Stimulated activated CD4-positive, alpha-beta T cell treated with anti-CD3 and anti-CD28 coated beads, TNF-alpha, amount 100 ng/mL, for 4 hours (primary cell): ENCODE measurements at places on chromosomes 1 and 21.

- DNase-seq: no peak
Measured at GRCh38 chr21:34526241-34526617, 14.2 kb upstream of the KCNE1 start.

DNA sequence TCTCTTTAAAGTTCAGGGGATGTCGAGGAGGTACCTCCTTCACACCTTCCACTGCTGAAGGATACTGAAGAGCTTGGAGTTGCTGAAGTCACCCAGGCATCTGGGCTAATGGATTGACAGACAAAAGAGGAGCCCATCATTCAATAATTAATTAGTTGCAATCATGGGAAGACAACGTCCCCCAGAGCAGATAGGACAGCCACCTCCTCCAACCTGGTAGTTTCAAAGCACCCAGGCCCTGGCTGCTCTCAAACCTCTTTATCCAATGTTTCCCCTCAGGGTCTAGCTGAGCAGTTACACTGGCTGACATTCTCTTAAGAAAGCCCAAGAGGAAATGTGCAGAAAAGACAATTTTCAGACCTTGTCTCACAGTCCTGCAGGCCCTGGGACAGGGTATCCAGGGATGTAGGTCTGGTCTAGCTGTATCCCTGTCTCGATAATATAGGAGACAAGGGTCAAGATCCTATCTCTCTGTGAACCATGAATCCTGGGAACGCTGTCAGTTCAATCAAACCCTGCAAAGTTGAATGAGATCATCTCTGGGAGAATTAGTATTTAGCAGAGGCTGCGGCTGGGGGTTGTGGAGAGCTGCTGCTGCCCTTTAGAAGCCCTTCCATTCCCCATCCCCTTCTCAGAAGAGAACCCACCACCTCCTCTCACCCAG, 1.1 kb downstream of the TSPAN2 start:
- no peak for DNase-seq

- no peak for DNase-seq
Measured at GRCh38 chr1:46812065-46812963, 13.5 kb downstream of the CYP4B1 start.

DNA sequence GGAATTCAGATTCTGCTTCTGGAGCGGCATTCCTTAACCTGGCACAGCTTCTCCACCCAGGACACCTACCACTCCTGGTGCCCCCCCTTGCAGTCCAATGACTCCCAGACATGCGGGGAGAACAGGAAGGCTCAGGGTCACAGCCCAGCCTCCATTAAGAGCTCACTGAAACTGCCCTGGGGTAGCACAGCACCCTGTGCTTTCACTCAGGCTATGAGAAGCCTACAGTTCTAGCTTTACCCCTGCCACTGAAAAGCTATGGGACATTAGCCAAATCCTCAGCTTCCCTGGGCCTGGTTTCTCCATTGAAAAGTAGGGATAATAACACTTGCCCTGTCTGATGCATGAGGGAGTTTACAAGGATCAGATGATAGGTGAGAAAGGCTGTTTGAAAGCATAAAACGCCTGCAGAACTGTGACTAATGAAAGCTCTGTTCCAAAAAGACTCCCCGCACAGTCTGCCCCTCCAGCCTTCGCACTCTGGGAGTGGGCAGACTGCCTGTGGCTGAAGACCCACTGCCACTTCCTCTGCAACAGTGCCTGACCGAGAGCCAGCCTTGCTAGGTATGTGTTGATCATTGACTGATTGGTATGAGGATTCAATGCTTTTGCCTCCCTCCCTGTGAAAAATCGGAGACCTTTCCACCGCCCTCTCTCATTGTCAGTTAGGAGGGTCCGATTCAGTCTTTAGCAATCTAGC, 2.7 kb upstream of the CLDN19 start:
- DNase-seq: no peak

DNA sequence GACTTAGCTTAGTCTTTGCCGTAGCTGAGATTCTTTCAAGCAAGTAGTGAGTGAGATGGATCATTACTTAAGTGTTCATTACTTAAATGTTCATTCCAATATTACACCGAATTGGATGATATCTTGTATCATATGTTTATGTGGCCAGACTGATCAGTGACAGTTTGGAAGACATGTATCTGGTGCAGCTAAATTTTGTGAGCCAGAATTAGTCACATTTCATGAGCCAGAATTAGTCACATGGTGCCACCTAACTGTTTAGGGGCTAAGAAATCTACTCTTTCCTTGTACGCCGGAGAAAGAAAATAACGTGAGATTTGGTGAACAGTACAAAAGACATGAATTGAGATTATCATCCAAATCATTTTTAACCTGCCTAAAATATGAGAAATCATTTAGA, 355.6 kb downstream of the USP25 start:
- no peak for DNase-seq

GRCh38 chr1:8063298-8064036, 37.4 kb upstream of the ERRFI1 start:
- no peak for DNase-seq

GRCh38 chr1:69787151-69787550, 219.4 kb downstream of the LRRC7 start:
- no peak for DNase-seq

DNA sequence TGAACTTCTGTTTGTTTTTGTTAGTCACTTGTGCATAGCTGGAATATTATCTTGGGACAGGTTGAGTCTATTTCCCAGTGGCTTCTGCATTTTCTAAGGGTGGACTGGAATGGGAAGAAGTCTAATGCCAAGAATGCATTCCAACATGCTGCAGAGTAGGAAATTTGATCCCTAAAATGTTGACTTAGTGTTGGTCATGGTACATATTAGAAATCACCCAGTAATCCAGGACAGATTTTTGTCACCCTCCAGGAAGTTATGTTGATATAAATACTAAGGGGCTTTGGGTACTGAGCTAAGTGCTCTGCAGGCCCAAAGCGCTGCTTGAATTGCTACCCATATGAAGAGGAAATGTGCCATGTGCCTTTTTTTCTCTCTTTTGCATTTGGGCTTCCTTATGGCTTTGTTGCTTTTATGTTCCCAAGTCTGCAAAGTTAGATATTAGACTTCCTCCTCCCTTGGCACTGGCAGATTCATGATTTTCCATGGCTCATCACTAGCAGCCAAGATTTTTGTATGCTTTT, 10.0 kb downstream of the ARID1A start:
- no peak for DNase-seq

- DNase-seq: no peak
Measured at GRCh38 chr1:69842326-69842725, 274.6 kb downstream of the LRRC7 start.

DNA sequence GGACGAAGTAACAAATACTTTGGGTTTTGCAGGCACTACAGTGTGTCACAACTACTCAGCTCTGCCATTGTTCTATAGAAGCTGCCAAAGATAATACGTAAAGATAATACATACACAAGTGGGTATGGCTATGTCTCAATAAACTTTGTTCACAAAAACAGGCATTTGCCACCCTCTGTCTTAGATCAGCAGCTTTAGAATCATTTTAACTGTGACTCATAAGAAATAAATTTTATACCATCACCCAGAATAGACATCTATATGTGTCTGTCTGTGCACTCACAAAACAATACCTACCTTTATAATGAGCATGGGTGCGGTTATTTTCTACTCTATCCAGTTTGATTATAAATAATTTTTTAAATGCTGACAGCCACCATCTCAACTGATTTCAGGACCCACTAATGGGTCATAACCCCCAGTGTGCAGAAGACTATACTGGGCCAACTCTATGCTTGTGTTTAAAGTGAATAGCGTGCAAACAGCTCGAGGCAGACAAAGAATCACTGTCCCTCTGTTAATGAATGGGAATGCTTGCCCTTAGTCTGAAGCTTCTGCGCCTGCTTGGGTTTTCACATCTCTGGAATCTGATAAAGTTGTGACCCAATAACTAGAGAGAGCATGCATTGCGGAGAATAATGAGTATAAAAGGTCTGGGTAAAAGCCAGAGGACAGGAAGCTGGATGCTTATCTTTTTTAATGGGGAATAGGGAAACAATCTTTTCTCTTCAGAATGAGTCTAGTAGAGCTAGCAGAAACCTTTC, 216.2 kb downstream of the PLPP3 start:
- no peak for DNase-seq

GRCh38 chr1:184036517-184036949, 995 bp downstream of the COLGALT2 start:
- no peak for DNase-seq

DNA sequence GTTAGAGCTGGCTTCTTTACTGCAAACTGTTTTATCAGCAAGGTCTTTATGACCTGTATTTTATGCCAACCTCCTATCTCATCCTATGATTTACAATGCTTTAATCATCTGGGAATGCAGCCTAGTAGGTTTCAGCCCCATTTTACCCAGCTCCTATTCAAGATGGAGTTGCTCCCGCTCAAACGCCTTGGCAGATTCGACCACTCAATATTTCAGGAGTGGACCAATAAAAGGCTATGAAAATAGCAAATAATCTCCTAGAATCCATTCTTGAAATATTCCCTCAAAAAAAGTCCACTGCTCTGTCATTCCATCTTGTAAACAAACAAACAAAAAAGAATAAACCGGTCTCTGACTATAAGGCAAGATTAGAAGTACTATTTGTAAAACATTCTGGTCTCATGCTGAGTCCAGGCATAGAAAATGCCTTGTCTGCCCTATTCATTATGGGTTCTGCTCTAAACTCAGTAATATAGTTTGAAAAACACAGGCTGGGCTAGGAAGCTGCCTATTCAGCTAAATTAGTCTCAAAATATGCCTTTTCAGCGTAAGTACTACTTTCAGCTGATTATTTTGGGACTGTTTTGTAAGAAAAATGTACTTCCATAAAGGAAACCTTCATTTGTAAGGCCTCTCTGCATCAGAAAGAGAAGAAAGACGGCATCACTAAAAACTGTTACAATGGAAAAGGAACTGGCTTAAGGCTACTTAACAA, 53.0 kb downstream of the TBX19 start:
- DNase-seq: no peak

DNA sequence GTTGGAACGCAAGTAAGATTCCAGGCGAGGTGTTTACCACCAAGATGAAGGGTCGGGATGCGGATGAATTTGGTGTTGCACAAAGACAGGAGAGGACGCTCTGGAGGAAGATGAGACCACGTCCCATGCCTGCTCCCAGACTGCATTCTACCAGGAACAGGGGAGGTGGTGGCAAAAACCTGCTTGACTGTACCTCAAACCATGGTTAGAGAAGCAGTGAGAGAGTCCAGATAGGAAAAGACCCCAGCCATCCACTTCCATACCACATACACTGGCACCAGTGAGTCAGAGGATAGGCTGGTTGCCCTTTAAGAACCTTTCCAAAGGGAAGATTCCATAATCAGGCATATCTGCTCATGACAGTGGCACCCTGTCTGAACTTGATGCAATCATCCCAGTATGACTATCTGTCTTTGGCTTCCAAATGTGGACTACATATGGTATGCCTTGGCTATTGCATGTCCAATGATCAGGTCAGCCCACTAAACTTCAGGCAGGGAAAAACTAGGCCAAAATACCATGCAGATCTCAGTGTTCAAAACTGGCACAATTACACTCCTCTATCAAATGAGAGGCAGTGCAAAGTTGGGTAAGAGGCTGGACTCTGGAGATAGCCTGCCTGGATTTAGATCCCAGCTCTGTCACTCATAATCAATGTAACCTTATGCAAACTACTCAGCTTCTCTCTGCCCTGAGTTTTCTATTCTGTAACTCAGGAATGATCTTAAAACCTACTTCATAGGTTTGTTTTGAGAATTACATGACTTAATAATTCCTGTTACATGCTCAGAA, 20.6 kb downstream of the NPR1 start:
- DNase-seq: no peak

GRCh38 chr1:163275222-163275621, 46.5 kb upstream of the NUF2 start:
- DNase-seq: no peak
